ENCODE measurements at places on chromosomes 7 and 10.

DNA sequence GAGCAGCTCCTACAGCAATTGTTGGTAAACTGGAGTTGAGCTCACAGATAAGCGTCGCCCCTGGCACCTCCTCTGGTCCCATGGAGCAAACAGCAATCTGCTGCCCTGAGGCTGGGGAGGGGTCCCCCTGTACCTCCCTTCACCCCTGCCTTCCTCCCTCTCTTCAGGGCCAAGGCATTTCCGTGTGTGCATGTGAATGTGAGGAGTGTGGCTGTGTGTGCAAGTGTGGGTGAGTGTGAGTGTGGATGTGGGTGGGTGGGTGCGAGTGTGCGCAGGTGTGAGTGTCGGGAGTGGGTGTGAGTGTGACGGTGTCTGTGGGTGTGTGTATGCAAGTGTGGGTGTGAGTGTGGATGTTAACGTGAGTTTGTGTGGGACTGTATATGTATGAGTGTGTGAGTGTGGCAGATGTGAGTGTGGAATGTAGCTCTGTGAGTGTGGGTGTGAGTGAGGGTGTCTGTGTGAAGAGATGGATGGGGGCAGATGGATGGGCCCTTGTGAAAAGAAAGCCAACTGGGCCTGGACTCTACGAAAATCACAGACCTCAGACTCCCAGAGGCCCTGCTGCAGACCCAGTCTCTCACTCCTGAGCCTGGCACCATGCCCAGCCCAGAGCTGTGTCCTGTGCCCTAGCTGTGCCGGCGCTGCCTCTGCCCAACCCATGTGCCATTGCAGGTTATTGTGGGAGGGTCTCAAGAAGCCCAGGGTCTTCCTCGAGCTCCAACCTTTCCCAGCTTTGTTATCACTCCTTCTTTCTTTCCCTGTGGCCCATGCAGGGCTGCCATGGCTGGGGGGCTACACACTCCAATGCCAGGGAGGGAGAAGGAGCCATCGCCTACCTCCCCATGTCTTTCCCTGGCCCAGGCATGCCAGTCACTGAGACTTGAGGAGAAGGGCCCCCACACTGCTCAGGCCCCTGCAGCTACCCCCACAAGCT is 73.9 kb downstream of the GRID1 start:
- no peak for DNase-seq

DNA sequence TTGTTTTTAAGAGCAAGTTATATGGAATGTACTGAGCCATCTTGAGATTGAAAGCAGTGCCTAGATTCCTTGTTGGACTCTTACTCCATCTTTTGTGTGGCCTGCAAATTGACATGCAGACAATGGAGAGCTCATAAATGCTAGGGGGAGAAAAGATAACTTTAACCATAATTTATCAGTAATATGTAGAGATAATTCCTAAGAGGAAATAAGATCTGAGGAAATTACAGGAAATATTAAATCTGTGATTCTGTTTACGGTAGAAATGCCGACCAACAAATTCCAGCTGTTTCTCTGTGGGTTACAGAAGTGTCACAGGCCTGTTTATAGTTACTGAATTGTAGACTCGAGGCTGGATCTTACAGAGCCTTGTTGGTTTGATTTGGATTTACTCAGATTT is 348.0 kb downstream of the SUGCT start:
- no peak for DNase-seq

- DNase-seq = no peak
Observed at GRCh38 chr10:96410296-96410695, 51.5 kb upstream of the OPALIN start.

- no peak for DNase-seq
Observed at GRCh38 chr10:997266-998022, 9.2 kb downstream of the GTPBP4 start.

DNA sequence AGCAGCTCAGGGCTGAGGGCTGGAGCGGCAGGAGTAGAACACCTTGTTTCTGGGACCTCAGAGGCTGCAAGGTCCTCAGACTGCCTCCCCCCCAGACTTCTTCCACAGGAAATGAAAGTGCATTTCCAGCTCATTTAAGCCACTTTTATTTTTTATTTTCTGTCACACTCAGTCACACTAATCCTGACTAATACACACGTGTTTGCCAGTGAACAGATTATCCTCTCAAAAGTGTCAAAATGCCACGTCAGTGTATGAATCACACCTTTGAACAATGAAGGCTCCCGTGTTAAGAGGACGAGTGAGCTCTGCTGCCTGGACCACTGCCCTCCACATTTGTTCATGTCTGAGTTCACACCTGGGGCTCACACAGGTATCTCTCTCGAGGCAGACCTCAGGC is 488.5 kb downstream of the DNAJB6 start:
- no peak for DNase-seq

GRCh38 chr10:69142983-69143382 is 19.0 kb downstream of the VPS26A start:
- DNase-seq = no peak

- DNase-seq = no peak
Observed at GRCh38 chr10:96701265-96701664, 19.0 kb downstream of the PIK3AP1 start.

DNA sequence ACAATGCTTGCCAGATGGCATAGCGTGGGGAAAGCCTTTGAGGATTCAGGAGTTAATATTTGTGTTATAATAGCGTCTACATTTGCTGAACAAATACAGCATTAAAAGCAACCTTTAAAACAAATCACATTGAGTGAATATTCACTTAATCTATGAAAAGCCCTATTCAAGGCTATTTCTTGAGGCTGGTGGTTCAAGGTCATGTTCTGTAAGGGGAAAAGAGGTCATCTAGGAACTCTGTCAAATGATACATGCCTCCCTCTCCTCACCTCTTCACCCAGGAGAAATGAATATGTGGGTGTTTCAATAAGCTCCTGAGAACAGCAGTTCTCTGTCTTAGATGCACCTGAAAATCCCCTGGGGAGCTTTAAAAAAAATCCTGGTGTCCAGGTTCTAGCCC is 303.0 kb downstream of the ELMO1 start:
- no peak for DNase-seq

DNA sequence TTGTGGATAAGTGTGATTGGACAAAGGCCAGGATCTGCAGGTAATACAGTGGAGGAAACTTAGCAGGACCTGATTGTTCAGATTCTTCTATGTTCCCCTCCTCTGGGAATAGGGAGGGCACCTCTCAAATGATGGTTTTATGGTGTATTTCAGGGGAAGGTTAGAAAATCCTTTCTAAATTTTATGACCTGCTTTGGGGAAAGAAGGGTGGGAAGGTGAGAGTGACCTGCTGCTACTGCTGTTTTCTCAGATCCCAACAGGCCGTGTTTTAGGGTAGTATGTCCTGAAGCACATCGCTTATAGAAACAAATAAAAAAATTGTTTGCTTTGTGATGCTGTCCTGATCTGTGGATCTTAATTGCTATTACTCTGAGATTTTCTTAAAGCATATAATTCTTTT is 404.1 kb upstream of the GALNT17 start:
- DNase-seq = no peak

- no peak for DNase-seq
Observed at GRCh38 chr7:84624527-84624926, 429.9 kb upstream of the SEMA3A start.

GRCh38 chr10:9275861-9276260 is 1221.4 kb downstream of the GATA3 start:
- no peak for DNase-seq

GRCh38 chr10:48366261-48366660 is 59.8 kb downstream of the MAPK8 start:
- peak; percentile 25 for DNase-seq

DNA sequence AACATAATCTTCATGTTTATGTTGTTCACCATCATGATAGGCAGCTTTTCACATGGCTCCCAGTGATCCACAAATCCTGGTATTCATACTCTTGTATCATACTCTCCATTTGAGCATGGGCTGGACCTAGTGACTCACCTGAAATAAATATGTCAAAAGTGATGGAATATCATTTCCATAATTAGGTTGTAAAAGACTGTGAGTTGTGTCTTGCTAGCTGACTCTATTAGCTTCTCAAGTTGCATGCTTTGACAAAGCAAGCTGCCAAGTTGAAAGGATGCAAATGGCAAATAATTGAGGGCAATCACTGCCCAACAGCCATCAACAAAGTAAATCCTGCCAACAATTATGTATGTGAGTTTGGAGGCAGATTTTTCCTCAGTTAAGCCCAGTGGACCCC is 300.4 kb downstream of the AHR start:
- no peak for DNase-seq

GRCh38 chr10:124089859-124090258 is 3.5 kb downstream of the CHST15 start:
- DNase-seq = no peak

DNA sequence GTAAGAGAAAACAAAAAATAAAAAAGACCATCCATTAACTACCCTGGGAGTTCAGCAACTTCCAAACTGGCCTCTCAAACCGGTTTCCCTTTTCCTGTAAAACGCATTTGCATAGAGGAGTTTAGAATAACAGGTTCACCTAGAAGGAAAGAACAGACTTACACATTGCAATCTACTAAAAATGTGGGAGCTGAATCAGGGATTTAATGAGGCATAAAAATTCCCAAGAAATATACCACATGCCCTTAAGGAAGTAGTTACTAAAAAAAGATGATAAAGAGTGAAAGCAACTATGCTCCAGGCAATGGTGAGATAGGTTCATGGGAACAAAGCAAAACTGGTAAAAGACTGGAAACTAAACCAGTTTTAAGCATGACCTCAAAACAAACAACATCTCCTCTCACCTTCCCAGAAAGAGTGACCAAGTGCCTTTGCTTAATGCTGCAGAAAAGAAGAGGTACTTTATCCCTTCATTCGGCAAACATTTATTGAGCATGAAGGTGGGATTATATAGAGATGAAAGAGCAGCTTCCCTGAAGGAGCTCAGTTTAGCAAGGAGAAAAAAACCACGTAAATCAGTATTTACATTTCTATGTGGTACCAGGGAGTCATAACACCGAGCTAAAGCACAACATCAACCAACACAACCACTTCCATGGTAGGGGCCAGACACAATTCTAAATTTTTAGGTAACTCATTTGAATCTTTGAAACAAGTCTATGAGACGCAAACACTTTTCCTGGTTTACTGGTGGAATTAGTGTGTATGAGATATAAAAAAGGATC is 152.8 kb downstream of the SGMS1 start:
- peak; percentile 68 for DNase-seq

DNA sequence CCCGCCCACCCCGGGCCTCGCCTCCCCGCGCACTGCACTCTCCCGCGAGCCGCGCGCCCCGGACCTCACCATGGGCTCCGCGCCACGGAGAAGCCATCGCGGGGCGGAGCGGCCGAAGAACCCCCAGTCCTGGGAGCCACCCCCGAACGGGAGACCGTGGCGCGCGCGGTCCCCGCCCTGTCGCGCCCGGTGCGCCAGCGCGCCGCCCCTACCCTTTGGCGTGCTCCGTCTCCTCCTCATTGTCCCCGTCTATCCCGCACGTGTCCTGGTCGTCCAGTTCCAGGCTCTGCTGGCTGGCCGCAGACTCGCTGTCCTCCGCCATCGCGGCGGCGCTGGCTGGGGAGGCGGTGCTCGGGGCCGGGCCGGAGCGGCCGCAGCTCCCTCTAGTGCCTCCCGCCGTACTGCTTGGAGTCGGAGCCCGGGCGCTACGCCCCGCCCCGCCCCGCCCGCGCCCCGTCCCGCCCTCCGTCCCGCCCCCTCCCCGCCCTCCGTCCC is at the start of gene NMT2:
Gene NMT2, minus strand, starts transcription at position 403 of the 495 bp plus-strand sequence. Its CDS starts 81 bp downstream, at position 322.
- peak; percentile 80 for DNase-seq

DNA sequence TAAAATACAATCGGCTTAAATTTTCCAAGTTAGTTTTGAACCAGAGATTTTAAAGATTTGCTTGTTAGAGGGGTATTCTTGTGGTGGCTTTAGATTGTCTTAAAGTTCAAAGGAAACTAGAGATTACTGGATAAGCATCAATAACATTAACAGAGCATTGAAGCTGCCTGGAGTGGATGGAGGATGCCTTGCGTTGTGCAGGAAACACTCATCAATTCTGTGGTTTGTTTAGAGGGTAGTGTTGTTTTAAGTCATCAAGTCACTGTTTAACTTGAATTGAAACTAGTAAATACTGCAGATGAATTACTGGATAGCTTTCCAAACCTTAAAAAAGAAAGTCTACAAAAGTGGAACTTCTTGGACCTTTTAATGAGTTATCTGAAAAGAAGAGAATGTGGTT is 218.6 kb downstream of the CELF2 start:
- no peak for DNase-seq

- no peak for DNase-seq
Observed at GRCh38 chr10:116737627-116738327, 4.6 kb downstream of the HSPA12A start.

DNA sequence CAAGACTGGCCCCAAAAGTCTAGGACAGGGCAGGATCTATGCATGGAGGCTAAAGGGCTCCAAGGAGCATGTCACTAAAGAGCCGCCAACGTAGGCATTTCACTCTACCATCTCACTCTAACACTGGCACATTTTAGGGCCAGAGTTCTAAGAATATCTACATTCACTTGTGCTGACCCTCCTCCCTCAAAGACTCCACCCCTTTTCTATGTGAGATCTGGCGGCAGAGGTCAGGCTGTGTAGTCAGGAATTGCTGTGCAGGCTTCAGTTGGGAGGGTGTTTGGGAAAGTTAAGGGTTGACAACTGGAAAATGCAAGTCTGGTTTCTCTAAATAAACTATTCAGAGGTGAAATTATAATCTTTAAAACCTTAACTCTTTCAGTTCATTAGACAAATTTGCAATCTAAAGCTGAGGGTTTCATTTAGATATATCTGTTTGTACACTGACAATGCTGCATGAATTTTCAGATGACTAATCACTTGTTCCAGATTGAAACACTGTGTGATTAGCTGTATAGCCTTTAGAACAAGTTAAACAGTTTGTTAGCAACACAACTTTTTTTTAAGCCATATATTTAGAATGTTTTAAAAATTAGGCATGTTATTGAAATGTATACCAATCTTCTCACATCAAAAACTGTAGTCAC is 18.2 kb downstream of the LMOD2 start:
- DNase-seq = no peak

- DNase-seq = no peak
Observed at GRCh38 chr7:69374044-69374425, 224.2 kb upstream of the AUTS2 start.

GRCh38 chr7:30743371-30744074 is 8.4 kb upstream of the INMT start:
- peak; percentile 38 for DNase-seq

DNA sequence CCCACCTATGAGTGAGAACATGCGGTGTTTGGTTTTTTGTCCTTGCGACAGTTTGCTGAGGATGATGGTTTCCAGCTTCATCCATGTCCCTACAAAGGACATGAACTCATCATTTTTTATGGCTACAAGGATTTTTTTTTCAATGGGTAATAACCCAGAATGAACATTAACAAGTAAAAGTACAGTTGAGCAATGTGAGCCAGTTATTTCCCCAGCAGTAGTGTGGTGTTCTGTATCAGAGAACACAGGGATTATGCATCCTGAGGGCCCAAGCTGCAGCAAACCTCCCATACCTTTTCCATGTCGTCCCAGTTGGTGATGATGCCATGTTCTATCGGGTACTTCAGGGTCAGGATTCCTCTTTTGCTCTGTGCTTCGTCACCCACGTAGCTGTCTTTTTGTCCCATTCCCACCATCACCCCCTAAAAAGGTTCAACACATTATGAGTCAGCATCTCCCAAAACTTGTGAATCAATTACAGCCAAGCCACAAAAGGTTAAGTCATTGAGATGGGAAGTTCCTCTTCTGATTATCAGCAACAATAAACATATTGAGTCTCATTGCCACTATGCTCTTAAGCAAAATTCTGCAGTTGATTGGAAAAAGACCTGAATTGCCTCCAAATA is 5.5 kb downstream of the ACTA2 start:
- DNase-seq = no peak

GRCh38 chr7:155806096-155806871 is 6.0 kb downstream of the SHH start:
- no peak for DNase-seq
